ENCODE measurements at places on chromosomes 2 and 18.

GRCh38 chr2:162070228-162070936 lies 3.6 kb downstream of the DPP4 start:
- DNase-seq: no peak

- no peak for DNase-seq
Observed at GRCh38 chr2:6915399-6915798, 1.8 kb upstream of the RNF144A start.

GRCh38 chr18:6060149-6060548 lies 164.8 kb upstream of the TMEM200C start:
- no peak for DNase-seq

GRCh38 chr18:6441200-6441599 lies 26.5 kb upstream of the L3MBTL4 start:
- no peak for DNase-seq

GRCh38 chr2:38619458-38620164 lies 16.9 kb upstream of the HNRNPLL start:
- no peak for DNase-seq

DNA sequence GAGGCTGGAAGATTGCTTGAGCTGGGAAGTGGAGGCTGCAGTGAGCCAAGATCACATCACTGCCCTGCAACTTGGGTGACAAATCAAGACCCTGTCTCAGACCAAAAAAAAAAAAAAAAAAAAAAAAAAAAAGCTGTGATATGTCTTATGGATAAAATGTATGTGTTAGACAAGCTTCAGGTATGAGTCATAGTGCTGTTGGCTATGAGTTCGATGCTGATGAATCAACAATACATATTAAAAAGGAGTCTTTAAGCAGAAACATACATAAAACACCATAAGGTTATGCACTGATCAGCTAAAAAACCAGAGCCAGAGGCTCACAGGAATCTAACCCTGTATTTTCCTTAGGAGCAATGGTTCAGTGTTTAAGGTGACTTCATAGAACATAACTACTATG lies 332.3 kb downstream of the NCKAP5 start:
- no peak for DNase-seq

DNA sequence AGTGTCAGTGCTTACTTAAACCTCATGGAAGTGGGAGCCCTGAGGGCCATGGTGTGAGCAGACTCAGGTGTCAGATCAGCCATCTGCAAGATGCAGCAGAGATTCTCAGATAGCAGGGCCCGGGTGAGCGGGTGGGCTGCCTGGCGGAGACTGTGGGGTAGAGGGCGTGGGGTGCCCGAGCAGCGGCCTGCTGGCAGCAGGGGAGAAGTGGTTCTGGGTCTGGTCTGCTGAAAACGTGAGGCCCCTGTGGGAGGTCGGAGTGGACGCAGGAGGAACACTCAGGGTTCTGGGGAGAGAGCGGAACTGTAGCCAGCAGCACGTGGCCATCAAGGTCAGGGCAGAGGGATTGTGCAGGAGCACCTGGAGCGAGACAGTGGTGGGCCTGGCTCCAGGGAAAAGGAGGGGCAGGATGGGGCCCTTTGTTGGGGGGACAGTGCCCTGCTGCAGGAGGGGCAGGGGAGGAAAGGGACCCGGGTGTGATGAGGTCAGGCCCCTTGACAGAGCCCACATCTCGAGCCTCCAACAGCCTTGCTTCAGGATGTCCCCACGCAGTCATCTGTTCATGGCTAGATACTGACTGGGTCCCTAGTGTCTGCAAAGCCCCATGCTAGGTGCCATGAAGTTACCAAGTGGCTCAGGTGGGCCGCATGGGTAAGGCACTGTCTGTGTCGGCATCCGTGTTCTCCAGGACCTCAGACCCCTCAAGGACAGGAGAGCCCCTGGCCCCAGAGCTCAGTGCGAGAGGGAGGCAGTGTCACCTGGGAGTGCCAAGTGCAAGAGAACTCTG lies 2.7 kb upstream of the ESPNL start:
- DNase-seq: no peak

DNA sequence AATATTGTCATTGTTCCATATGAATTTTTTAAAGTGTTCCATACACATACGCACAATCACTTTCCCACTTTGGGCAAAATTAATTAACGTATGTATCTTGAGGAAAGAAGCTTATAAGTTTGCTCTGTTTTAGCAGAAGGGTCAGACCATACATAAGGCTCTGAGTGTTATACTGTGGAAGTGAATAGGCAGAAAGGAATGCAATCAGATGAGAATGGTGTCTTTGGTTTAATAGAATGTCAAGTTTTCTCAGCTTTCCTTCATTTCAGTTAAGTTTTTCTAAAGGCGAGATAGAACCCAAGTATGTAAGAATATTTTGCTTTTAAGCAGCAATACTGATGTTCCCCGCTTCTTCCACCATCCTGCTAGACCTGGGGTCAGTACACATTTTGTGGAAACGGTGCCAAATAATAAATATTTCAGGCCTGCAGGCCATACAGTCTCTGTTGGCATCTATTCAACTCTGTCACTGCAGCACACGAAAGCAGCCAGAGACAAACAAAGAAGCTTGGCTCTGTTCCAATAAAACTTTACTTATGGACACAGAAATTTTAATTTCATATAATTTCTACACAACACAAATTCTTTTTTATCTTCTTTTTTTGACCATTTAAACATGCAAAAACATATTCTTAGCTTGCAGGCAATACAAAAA lies 100.6 kb downstream of the UPP2 start:
- no peak for DNase-seq

GRCh38 chr2:239341146-239341732 lies 59.6 kb downstream of the HDAC4 start:
- DNase-seq: no peak

DNA sequence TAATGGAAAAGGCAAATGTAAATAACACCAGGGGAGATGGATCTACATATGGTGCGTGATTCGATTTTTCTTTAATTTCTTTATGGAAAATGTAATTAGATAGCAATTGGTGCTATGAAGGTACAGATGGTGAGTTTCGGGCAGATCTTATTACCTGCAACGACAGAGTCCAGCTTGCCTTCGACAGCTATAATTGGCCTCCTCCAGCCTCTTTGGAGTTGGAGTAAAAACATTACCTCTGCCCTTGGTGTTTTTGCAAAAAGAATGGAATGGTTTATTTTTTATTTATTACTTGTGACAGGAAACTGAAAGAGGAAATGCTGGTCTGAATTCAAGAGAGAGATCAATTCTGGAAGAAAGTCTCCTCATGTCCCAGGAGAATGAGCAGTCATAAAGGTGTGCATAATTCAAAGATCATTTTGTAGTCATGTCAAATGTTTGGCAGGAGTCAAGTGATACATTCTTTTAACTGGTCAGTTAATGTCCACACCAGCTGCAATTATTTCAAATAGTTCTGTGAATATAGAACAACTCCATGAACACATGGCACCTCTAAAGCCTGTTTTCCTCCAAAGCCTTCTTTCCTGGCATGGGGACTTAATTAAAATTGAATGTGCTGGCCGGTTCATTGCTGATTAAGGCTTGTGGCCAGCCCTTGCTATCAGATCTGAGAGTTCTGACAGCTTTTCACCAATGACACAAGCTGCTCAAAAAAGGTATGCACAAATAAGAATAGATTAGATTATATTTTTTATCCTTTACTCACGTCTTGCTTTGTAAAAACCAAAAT lies 46.9 kb upstream of the KCNH7 start:
- no peak for DNase-seq

DNA sequence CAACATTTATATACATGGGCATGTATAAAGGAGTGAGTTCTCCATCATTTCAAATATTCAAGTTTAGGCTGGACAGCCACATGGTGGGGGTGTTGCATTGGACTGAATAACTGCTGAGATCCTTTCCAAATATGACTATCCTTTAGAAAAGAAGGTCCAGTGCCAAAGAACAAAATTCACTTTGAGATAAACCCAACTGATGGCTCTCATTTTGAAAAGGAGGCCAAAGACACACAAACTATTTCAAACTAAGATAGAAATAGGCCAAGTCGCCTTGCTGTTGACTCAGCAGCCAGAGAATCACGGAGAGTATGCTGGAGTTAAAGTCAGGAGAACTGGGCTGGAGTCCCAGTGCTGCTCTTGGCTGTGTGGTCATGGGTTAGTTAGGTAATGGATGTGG lies 204.5 kb upstream of the LRATD1 start:
- DNase-seq: no peak

DNA sequence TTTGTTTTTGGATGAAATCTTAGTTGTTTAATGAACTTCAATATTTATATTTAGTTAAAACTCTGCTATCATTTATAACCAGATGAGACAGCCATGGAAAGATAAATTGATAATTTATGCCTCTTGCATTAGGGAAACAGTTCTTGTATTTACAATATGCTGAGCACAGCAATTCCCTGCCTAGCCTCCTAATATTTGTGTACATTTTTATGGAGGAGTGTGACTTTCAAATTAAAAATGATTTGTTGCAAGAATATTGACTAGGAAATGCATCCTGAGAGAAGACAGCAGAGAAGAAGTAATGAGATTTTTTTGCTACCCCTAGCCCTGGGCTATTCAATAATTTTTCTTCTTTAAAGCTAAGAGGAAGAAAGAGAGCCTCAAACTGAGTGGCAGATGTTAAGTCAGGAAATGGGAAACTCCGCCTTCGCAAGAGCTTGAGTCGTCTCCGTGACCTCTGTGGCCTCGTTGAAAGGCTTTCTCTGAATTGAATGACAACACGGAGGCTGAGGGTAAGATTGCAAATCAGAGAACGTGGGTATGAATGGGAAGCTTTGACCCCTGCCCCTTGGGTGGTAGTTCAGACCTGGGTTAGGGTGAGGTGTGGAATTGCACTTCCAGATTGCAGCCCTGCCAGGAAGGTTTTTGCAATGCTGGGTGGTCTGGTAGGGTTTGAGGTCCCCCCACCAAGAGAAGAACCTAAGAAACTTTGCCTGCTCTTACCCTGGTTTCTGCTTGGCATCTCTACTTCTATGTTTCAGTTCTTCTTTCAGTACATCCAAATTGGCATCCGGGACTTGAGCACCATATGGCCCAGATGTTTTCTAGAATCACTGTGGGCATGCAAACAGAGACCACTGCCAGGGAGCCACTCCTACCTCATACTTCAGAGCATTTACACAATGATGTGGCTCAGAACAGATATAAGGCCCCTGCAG lies 210.3 kb upstream of the RBMS1 start:
- DNase-seq: no peak

GRCh38 chr2:181858600-181858999 lies 32.9 kb upstream of the ITPRID2 start:
- DNase-seq: no peak

All from right forelimb (tissue), 1 donor.